ENCODE measurements at places on chromosomes 16 and 17.

- no peak for DNase-seq
Measured at GRCh38 chr17:37147301-37147812, 198.6 kb downstream of the AATF start.

DNA sequence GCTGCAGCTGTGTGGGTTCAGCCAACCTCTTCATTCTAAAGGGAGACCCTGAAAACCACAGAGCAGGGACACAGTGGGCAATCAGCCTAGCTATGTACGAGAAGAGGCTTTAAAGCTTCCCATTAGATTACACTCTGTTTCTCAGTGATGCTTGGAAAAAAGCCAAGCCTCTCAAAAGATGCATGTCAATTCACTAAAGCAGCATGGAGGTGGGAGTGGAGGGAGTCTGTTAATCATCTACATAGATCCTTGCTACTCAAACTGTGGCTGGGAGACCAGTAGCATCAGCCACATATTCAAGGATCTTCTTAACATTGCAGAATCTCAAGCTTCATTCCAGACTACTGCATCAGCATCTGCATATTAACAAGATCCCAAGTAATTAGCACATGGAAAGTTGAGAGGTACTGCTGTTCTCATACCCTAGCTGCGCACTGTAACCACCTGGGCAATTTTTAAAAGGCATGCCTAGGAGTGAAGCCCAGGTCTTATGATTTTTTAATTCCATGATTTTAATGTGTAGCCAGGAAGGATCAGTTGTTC is 305.9 kb downstream of the PMP22 start:
- DNase-seq, result no peak

- DNase-seq, result peak; percentile 66
Measured at GRCh38 chr17:29140051-29140621, 40.1 kb downstream of the MYO18A start.

DNA sequence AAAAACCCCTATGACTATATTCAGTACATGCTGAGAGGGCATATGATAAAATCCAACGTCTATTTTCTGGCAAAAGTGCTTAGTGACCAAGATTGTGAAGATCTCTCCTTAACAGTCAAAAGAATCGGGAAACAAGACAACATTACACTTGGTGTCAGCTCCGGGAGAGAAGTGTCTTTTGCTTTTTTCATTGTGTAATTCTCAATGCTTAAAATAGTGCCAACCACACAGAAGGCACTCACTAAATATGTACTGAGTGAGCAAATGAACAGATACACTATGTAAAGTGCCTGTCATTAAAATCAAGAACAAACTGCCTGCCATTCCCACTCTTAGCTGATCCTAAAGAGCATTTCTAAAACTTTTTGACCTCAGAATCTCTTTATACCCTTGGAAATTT is 34.1 kb downstream of the VPS53 start:
- DNase-seq, result no peak

GRCh38 chr17:55737976-55738501 is 12.8 kb upstream of the PCTP start:
- DNase-seq, result no peak

DNA sequence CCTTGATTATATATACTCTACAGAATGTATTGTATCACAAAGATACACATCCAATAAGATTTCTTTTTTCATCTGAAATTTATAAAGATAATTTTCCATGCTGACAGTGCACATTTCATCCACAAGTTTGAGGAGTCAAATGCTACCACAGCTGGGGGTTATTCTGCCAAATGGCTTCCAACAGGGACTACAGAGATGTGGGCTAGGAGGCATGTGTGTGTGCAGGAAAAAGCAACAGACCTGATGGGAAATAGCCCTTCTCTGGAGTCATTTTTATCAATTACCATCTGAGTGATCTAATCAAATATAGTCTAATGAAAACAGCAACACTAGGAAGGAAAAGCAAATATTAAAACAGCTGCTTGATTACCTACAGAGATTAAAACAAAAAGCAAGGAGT is 290.5 kb downstream of the CEP112 start:
- no peak for DNase-seq

DNA sequence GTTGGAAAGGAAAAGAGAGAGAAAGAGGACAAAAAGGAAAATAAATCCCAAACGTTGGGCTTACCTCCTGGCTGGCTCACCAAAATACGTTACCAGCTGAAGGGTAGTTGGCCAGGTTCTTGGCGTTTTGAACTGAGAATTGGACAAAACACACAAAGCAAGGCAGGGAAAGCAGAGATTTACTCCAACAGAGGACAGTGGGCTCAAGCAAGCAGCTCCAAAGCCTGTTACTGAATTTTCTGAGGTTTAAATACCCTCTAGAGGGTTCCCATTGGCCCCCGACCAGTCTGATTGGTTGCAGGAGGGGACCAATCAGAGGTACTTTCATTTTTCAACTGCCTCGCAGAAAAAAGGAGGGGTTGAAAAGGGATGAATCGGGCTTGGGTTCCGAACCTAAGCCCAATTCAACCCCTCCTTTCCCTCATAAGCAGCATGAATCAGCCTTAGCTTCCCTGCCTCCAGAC is 55.6 kb upstream of the ALOX12 start:
- no peak for DNase-seq

DNA sequence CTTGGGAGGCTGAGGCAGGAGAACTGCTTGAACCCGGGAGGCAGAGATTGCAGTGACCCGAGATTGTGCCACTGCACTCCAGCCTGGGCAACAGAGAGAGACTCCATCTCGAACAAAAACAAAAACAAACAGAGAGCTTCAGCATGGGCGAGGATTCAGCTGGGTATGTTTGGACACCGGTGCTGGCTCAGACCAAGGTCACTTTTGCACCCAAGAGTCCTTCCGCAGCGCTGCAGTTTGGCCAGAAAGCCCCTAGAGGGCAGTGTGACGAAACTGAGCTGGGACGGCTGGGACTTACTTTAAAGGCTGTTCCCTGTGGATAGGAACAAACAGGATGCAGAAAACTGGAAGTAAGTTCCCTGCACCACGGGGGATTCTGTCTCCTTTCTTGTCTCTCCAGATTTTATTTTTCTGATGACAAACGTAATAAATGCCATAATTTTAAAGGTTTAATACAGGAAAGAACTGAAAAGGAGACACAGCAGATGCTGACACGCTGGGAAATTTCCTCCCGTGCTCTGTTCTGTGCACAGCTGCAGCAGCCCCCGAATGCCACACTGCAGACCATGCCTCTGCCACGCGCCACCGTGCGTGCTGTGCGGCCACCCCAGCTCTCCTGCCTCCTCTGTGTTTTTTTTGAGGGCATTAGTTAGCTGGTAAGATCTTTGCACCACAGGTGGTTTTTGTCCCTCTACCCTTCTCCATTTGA is 25.2 kb upstream of the USP36 start:
- DNase-seq, result peak; percentile 64

- no peak for DNase-seq
Measured at GRCh38 chr17:3007651-3008121, 55.7 kb downstream of the OR1D5 start.

GRCh38 chr17:43175213-43176118 is 4.5 kb downstream of the NBR1 start:
- DNase-seq, result no peak

DNA sequence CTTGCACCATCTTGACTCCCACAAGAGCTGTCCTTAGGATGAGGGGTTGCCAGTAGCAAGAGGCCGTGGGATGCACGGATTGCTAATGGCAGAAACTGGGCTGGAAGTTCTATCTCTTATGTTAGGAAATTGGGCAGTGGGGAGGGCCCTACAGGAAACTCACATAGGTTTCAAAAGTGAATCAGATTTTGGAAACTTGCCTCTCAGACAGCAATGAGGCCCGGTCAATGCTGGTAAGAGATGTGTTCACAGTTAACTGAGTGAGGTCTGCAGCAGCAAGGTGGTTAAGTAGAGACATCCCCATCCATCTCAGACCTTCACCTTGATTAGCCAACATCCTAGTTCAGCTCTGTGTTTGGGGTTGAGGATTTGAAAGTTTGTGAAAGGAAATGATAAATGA is 164.7 kb downstream of the ABCA8 start:
- DNase-seq, result no peak

DNA sequence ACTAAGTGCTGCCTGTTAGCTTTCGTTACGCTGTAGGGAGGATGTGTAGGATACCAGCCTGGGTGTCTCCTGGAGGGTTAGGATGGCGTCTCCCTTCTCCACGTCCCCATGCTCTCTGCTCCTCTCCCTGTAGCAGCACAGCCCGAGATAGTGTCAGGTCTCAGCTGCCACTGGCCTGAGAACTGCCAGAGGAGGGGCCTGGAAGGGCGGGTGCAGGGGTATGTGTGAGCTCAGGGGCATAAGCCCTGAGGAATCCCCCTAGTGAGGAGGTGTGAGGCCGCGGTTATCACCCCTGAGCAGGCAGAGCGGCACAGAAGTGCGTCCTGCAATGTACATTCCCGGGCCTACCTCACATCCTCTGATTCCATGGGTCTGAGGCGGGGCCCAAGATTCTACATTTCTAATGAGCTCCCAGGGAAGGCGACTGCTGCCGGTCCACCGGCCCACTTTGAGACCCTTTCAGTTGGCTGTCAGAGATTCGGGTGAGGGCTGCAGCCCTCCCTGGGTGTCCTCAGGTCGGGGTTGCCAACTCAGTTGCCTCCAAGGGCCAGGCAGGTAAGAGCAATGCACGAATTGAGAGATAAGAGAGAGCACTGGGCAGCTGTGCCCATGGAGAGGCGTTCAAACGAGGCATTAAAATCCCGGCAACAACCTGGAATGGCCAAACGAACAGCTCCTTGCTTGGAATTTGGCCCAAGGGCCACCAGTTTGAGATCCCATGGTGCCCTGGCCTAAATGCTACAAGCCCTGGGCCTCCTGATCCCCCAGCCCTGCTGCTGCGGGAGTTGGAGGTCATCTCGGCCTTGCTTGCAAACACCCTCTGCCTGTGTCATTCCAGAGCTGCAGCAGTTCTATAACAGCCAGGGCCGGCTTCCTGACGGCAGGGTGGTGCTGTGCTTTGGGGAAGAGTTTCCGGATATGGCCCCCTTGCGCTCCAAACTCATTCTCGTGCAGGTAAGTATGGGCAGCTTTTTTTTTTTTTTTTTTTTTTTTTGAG is 20.6 kb downstream of the IRF8 start:
- DNase-seq, result no peak
